KBM-7 (cell line): ENCODE measurements at places on chromosomes 2 and 18.

DNA sequence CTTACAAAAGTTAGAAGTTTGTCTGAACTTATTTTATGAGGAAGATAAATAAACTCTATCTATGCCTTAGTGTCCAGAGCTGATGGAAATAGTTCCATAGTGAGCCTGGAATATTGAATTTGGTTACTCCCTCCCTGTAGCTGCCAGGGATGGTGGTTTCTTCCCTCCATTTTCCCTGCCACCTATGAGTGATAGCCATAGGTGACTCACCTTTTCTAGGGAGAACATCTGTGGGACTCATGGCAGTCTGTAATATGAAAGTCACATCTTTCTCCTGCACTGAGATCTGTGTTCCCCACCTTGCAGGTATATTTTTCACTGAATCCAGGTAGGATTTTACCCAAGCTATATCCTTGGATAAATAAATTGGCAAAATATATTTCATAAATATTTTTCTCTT lies 148.8 kb downstream of the TPGS2 start:
- no peak for DNase-seq

- no peak for DNase-seq
Measured at GRCh38 chr2:146048141-146048540, 1528.2 kb upstream of the ZEB2 start.

GRCh38 chr2:208906330-208906729 lies 499.7 kb downstream of the PTH2R start:
- DNase-seq: no peak

- no peak for DNase-seq
Measured at GRCh38 chr2:121529439-121530211, 1.1 kb upstream of the RNU4ATAC start.

GRCh38 chr2:110197452-110197851 lies 7.4 kb downstream of the NPHP1 start:
- no peak for DNase-seq
